CD14-positive monocyte (primary cell): ENCODE measurements at places on chromosomes 1 and 21.

GRCh38 chr1:223832637-223832943, 13.2 kb downstream of the TP53BP2 start:
- peak; percentile 11 for DNase-seq

GRCh38 chr21:38628349-38628748, 130.1 kb upstream of the ERG start:
- DNase-seq = no peak

GRCh38 chr1:69551476-69552324, 16.0 kb upstream of the LRRC7 start:
- DNase-seq = no peak

DNA sequence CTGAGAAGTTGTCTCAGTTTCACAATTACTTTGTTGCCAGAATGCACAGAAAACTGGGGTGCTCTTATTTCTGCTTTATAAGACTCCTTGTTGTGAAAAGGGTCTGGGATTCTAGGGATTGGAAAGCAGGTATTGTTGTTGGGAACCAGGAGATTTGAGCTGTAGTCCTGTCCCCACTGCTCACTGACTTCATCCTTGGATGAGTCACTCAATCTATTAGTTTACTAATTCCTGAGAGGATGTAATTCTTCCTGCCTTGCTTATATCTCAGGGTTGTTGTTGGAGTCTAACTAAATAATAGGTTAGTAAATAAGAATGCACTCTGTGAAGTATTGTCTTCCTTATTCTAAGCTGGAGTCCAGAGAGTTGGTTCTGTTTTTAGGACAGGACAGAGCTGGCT, 172.5 kb upstream of the GALNT2 start:
- DNase-seq = no peak

- DNase-seq = no peak
Observed at GRCh38 chr21:17119466-17120297, 393.2 kb upstream of the CXADR start.

- no peak for DNase-seq
Observed at GRCh38 chr1:222788402-222789156, 26.3 kb upstream of the DISP1 start.

GRCh38 chr1:160608514-160608913, 29.2 kb upstream of the CD84 start:
- no peak for DNase-seq

DNA sequence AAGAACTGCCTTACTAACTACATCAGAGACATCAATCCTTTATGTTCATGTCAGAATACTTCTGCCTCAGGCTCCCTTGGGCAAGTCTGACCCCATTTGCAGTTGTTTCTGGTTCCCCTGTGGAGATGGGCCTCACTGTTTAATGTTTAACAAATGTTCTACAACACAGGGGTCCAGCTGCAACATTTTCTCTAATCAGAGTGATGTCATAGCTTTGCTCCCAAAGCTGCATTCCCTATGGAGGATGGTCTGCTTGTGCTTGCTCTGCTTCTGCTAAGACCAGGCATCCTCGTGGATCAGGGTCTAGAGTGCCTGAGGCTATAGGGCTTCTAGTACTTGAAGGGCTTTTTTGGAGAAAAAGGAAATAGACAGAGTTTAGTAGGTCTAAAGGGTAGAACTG, 1071.2 kb downstream of the TTLL7 start:
- no peak for DNase-seq

- DNase-seq = no peak
Observed at GRCh38 chr1:40824591-40825434, 37.4 kb downstream of the CITED4 start.

DNA sequence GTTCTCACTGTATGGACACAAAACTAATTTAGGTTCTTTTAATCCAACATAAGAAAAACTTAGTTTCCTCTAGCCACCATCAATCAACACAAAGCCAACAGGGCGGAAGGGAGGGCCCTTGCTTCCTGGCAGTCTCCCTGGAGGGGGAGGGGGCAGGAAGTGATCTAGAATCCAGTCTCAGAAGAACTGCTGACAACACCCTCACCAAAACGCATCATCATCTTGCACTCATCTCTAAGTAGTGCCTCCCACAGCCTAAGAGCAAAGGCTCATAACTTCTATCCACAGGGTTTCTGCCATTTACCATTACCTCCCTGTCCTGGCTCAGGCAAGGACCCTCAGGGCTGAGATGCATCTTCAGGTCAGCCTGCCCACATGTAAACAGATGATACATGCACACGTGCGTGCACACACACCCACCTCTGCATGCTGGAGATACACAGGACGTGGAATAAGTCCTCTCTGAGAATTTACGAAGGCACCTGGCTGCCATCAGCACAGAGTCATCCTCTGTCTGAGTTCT, 20.5 kb downstream of the HIVEP3 start:
- peak; percentile 17 for DNase-seq

DNA sequence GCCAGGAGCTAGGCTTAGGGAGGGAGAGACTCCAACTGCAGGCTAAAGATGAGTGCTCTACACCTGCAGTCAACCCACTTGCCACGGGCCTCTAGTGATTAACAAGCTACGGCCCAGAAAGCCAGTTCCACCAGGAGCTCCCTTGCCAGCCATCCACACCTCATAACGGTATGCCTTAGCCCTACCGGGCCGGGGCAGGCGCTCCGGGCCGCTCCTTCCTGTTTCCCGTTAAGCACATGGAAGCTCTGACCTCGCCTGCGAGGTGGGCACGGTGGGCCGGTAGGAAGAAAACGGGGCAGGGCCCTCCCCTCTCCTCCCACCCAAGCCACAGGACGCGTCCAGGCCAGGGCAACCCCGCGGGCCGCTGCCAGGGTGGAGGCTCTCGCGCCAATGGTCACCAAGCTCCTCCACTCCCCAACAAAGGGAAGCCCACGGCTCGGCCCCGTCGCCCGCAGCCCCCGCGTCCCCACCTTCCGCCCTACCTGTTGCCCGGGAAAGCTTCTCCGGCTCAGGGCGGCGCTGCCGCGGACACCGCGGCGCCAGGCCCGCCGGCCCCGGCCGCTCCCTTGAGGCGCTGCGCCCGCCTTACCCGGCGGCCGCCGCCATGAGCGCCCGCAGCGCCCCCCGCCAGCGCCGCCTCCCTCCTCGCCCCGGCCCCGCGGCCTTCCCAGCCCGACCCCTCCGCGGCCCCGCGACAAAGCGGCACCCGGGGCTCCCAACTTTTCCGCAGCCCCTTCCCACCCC, 627 bp downstream of the CERS2 start:
- peak; percentile 40 for DNase-seq

GRCh38 chr1:180282401-180283044, 52.5 kb downstream of the LHX4 start:
- DNase-seq = no peak

DNA sequence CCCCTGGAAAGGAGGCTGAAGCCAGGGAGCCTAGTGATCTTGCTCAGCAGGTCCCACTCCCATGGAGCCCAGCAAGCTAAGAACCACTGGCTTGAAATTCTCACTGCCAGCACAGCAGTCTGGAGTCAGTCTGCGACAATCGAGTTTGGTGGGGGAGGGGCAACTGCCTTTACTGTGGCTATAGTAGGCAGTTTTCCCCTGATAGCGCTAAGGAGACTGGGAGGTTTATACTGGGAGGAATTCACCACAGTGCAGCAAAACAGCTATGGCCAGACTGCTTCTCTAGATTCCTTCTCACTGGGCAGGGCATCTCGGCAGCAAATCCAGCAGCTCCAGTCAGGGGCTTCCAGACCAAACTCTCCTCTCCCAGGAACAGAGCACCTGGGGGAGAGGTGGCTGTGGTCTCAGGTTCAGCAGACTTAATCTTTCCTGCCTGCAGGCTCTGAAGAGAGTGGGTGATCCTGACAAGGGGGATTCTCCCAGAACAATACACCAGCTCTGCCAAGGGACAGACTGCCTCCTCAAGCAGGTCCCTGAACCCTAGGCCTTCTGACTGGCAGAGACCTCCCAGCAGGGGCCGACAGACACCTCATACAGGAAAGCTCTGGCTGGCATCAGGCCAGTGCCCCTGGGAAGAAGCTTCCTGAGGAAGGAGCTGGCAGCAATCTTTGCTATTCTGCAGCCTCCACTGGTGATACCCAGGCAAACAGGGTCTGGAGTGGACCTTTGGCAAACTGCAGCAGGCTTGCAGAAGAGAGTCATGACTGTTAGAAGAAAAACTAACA, 548.5 kb upstream of the NEGR1 start:
- DNase-seq = no peak

DNA sequence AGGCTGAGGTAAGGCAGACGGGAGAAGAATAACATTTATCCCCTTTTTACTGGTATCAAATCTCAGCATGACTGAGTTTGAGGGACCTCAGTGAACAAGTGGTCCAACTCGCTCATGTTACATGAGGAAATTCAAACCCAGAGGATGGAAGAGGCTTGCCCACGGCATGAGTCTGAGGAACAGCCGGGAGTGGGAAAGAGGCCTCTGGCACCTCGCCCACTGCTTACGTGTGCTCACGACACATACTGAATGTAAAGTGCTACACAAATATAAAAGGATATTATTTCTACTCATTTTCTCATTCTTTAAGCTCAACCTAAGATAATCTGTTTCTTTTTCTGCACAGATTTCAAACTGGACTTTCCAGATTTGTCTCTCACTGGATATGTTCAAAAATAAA, 14.7 kb downstream of the BEND5 start:
- DNase-seq = no peak

- no peak for DNase-seq
Observed at GRCh38 chr1:172778456-172779455, 119.9 kb downstream of the FASLG start.
